ENCODE measurements at places on chromosomes 3 and 15.

DNA sequence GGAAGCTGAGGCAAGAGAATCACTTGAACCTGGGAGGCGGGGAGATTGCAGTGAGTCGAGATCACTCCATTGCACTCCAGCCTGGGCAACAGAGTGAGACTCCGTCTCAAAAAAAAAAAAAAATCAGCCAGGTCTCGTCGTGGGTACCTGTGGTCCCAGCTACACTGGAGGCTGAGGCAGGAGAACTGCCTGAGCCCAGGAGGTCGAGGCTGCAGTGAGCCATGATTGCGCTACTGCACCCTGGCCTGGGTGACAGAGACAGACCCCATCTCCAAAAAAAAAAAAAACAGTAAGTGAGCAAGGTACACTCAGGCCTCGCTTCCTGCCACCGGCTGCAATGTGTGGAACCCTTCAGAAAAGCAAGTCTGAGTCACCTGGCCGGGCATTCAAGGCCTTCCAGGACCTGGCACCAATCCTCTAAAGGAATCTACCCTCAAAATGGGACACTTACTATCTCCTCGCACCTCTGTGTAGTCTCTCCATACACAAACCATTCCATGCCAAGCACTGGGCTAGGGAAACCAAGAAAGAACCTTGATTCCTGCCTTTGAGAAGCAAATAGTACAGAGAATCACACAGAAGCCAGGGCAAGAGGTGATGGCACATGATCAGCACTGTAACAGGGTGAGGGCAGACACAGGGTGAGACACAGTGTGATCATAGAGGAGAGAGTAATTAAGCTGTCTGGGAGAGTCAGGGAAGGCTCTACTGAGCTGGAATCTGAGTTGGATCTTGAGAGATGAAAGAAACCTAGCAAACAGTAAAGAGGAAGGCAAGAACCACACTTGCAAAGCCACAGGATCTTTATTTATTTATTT is 9.7 kb downstream of the SCAMP2 start:
- DNase-seq, result no peak

GRCh38 chr15:59028387-59028955 is 41.0 kb downstream of the RNF111 start:
- no peak for DNase-seq

GRCh38 chr3:69248436-69248835 is 126.0 kb upstream of the LMOD3 start:
- DNase-seq, result no peak

DNA sequence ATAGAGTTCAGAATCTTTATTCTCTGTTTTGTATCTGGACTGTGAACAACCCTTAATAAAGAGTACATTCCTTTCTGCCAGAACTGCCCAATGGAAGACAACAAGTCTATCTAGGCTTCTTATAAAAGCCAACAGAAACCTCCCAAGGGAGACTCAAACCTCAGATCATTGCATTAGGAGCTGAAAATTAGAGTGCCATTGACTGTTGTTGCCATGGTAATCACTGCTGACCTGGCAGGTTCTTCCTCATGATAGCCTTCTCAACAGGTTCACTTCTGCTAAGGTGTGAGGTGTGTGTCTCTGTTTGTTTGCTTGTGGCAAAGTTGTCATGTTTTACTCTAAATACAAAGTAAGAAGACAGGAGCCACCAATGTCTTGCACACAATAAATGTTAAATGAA is 79.2 kb downstream of the TMEM108 start:
- DNase-seq, result no peak

GRCh38 chr3:72692990-72693389 is 155.3 kb downstream of the SHQ1 start:
- no peak for DNase-seq

GRCh38 chr3:183962807-183963206 is 54.9 kb downstream of the ABCC5 start:
- DNase-seq, result no peak

DNA sequence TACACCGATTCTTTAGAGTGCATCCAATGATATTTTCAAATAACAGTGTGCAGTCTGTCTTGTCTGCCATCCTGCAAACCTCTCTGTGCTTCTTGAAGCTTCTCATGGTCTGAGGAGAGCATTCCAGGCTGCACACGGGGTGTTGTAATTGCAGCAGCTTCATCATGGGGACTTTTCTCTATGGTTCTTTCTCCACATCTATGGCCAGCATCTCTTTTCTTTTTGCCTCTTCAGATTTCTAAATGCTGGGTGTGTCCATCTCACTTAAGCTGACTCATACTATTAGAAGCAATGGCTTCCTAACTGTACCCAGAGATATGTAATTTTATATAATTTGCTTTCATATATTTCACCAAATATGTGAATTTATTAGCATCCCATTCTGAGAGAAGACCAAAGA is 63.8 kb upstream of the EPHB3 start:
- no peak for DNase-seq

- DNase-seq, result no peak
Measured at GRCh38 chr3:17831366-17831765, 88.9 kb upstream of the TBC1D5 start.

GRCh38 chr15:41922353-41922752 is 28.5 kb upstream of the SPTBN5 start:
- no peak for DNase-seq

DNA sequence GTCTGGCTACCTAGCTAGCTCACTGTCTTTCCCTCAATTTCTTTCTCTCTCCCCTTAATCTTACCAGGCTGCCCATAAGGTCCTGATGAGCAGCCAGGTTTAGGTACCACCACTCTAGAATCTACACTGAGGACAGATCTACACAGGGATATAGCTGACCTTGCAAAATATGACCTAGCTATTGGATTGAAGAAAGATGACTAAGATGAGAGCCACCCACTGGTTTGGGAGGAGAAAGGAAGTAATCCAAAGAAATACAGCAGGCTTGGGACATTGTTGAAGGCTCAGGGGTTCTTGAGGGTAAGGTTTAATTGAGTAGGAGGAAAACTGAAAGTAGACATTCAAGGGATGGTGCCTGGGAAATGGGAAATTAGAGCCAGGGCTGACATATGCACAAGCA is 142.0 kb upstream of the TMC3 start:
- no peak for DNase-seq

GRCh38 chr3:162605651-162606204 is 1109.1 kb downstream of the OTOL1 start:
- DNase-seq, result no peak

DNA sequence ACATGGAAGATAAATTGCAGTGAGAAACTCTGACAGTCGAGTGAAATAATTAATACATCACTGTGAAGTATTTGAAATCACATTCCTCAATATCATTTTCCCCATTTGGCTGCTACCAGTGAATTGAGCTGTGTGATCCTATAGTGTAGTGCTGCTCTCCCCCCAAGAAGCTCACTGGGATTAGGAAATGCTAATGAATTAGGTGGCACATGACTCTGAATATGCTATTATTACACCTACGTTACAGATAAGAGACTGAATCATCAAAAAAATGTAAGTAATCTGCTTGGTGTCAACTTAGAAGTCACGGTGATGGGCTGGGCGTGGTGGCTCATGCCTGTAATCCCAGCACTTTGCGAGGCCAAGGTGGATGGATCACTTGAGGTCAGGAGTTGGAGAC is 34.7 kb upstream of the SYNM start:
- DNase-seq, result no peak

GRCh38 chr15:65371976-65372786 is 5.6 kb downstream of the IGDCC3 start:
- no peak for DNase-seq

- no peak for DNase-seq
Measured at GRCh38 chr3:114336122-114336697, 42.4 kb downstream of the TIGIT start.

GRCh38 chr3:61073566-61074165 is 177.6 kb downstream of the FHIT start:
- DNase-seq, result no peak

GRCh38 chr3:121958801-121959200 is 63.2 kb downstream of the ILDR1 start:
- no peak for DNase-seq

DNA sequence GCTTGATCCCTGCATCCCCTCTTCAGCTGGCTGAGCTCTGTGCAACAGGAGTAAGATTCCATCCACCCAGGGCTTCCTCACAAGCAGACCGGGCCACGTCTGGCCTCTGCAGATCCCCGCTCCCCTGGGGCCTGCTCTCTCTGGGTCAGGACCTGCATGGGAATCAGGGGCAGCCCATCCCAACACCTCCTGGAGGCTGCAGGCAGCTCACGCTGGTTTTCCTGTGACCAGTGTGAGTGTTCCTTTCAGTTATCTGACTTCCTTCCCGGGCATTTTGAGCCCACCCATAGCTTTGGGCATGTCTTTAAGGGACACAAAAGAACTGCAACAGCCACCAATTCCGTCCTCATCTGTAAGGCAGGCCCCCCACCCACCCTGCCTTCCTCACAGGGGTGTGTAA is 16.3 kb downstream of the NUP210 start:
- DNase-seq, result no peak

GRCh38 chr3:48276911-48277641 is 36.2 kb downstream of the ZNF589 start:
- DNase-seq, result no peak

DNA sequence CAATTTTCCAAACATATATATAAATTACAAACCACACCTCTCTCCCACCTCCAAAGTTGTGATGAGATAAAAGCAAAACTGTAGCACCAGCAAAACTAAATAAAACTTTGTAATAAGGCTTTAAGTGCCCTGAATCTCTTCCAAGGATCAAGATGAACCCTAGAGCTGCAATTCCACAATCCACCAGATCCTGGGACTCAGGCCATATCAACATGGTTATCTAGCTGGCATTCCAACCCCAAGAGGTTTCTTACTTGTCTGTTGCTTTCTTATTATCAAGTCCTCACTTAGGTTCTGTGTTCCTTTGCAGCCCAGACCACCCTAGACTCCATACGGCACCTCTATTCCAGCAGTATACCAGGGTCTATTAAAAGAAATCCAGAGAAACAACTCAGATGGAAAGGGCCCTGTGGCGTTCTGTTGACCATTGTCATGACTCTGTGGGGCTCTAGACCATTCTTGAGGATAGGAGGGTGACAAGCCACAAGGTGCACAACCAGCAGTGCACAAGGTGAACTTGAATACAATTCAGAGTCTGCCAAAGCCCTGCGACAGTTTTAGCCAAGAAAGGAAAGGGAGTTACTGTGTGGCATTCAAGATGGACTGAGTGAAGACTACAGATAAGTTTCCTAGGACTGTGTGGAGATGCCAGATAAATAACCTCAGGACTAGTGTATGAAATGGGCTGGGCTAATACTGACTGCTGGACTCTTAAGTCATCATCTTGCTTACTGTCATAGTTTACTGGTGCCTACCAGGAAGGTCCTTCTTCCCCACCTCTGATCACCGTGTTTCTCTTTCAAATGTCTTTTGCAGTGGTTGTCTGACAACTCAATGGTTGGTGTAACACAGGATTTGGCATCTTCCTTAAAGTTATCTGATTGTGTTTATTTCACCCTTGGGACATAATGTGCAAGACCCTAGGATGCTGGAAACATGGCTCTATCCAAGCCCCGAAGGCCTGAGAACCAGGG is 27.2 kb downstream of the ACKR2 start:
- no peak for DNase-seq

GRCh38 chr3:132262305-132262704 is 54.9 kb upstream of the ACP3 start:
- DNase-seq, result no peak

GRCh38 chr15:29651476-29652233 is 170.6 kb downstream of the TJP1 start:
- no peak for DNase-seq

DNA sequence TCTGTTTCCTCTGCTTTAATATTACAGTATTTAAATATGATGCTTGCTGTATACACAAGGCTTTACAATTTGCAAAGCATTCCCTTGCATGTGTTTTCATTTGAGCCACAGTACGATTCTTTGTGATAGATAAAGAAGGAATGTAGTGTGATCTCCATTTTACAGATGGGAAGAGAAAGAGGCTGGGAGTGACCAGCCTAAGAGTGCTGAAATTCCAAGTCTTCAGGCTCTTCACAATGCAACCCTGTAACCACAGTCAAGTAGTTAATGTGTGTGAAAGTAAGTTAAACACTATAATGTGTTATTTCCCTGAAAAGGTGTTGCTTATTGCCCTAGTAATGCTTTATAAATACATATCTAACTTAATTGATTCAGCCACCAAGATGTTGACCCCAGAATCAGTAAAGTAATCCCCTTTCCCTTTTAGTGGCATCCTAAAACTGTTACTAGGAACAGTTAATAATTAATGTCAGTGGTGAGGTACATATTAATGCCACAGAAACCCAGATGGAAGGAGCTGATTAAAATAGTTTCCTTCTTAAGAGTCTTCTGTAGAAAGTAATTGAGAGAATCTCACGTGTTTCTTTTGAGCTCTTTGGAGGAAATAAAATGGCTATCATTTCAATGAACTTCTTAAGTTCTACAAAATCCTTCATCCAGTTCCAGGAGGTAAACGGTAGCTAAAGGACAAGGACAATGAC is 110.4 kb downstream of the IL12A start:
- no peak for DNase-seq

- DNase-seq, result no peak
Measured at GRCh38 chr3:87318617-87319021, 42.2 kb upstream of the POU1F1 start.

GRCh38 chr15:62824111-62825015 is 218.2 kb upstream of the TPM1 start:
- no peak for DNase-seq

- DNase-seq, result no peak
Measured at GRCh38 chr3:194971009-194971408, 285.3 kb downstream of the FAM43A start.

DNA sequence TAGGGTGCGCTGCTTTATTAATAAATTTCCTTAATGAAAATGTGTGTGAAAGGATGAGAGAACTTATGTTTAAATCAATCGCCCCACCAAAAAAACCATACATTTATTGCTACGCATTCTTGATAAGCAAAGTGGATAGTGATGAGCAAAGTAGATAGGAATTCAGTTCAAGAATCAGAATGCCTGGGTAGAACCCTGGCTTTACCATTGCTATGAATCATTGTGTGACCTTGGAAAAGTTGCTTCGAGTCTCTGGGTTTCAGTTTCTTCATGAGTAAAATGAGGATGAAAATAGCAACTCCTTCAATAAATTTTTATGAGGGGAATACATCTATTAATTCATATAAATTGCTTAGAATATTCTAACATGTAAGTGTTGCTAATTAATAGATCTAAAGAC is 2.6 kb upstream of the ALCAM start:
- DNase-seq, result no peak

- no peak for DNase-seq
Measured at GRCh38 chr3:132160198-132160597, 125.4 kb upstream of the CPNE4 start.

DNA sequence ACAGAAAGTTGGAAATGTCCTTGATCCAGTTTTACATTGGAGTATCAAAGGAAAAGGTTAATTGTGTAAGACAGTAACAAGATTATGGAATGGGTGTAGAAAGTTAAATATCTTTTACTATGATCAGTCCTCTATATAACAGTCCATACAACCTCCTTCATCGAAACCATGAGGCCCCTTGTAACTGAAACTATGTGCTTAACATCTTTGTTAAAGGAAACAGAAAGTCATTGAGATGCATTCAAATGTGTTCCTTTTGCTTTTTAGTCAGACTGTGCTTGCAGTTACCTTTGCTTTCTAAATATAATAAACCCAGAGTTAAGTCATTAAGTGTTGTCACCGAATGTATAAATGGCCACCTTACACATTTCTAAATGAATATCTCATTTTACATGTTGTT is 1298.5 kb downstream of the ROBO2 start:
- DNase-seq, result no peak

Measured in T follicular helper cell (primary cell).